Activated CD8-positive, alpha-beta T cell treated with anti-CD3 and anti-CD28 coated beads, Interleukin-2, amount 10 ng/mL, durations not matched to agents 7 days and 5 days (primary cell): ENCODE measurements at places on chromosomes 3 and 15. TPM values are rescaled to one million over a fixed set of nuclear protein-coding genes. Genes with fewer than 3 reads are reported as not detected.

Gene CPNE9
- total RNA-seq, result not detected

Gene ANKRD34C
- not detected for total RNA-seq

Gene SMAD6
- 1.2 TPM for total RNA-seq

Gene RTP1
- total RNA-seq, result not detected

Gene CAPN3
- 2.5 TPM for total RNA-seq

Gene KNL1
- 65.4 TPM for total RNA-seq
